ENCODE measurements at places on chromosomes 5 and 9.

GRCh38 chr5:12392246-12392645, 488.0 kb upstream of the CTNND2 start:
- no peak for DNase-seq

DNA sequence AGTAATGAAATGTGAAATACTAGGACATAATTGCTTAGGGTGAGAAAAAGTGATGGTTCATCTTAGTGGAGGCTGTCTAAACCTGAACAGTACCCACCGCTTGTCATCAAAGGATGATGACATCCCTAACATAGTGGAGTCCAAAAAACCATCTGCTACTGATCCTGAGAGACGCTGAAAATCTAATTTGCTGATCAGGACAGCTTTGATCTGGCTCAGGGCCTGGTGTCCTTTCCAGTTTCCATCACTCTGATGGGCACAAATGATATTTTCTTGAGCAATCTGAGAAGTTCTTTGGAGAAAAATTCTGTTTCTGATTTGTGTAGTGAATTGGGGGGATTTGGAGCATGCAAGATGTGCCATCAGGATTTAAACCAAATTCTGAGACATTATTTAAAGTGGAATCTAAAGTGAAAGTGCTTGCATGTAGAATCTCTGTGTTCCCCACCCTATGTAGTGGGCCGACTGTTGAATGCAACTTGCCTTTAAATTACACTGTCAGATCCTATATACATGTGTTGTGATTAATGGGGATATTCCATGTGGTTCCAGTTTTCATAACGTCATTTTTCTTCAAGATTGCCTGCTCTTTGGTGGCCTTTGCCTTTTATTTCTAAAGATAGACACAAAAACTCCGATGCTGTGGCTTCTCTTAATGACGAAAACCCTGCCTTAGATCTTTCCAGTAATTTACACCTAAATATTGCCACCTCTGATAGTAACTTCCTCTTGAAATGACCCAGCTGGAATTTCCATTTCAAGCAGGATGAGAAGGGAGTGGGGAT, 213.2 kb downstream of the PCSK5 start:
- no peak for DNase-seq

GRCh38 chr5:112412346-112412745, 6.7 kb downstream of the EPB41L4A start:
- no peak for DNase-seq

- DNase-seq: no peak
Observed at GRCh38 chr5:112308608-112309007, 110.5 kb downstream of the EPB41L4A start.

GRCh38 chr9:94746541-94747370, 20.3 kb downstream of the AOPEP start:
- DNase-seq: no peak

- DNase-seq: peak; percentile 69
Observed at GRCh38 chr9:128683340-128684064, 5.5 kb upstream of the SET start.

DNA sequence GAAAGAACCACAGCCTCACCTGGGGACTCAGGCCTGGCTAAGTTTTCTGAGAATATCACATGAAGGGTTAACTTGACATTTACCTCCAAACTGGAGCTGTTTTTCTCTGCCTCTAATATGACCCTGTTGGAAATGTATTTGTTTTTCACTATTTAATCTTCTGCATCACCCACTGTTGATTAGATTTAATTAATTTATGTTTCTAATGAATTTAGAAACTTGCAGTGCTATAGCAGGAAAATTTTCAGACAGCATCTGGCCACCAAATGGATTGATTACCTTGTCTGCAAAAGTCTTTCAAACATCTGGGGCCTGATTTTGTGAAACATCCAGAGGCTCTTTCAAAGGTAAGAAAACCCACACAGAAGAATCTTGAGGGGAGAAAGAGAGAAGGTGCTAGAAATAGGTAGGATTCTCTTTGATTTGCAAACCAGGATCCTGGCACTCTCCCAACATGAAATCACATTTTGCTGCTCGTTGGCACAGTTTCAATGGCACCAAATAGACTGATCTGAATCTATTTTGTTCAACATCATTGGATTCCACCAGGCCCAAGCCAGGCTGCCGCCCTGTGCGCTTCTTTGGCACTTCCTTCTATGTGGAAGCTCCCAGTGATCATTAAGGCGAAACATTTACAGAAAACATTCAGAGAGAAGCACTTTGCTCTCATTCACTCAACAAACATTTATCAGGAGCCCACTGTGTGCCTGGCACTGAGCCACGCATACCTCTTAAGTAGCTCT, 157.3 kb downstream of the PPP2R2B start:
- no peak for DNase-seq
